ENCODE measurements at places on chromosomes 5 and 9.

DNA sequence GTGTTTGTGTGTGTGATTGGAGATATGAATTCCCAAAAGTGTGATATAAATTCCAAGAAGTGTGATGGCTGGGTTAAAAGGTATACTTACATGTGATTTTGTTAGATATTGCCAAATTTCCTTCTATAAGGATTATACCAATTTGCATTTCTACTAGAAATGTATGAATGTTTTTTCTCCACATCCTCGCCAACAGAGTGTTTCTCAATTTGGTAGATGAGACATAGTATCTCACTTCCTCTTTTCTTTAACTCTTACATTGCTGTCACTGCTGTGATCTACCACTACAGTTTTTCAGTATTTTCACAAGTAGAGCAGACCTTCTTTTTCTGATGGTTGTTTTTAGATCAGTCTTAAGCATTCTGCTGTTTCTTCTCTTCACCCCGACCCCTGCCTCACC is 111.3 kb downstream of the FER start:
- no peak for DNase-seq

- no peak for DNase-seq
Observed at GRCh38 chr5:50553560-50553984, 112.5 kb upstream of the EMB start.

GRCh38 chr9:88044200-88044599 is 69.9 kb upstream of the CDK20 start:
- DNase-seq, result no peak

GRCh38 chr5:75736273-75736672 is 19.0 kb upstream of the POC5 start:
- no peak for DNase-seq

Measured in iPS-NIHi11 (cell line).